ENCODE measurements at places on chromosomes 7 and 10.

DNA sequence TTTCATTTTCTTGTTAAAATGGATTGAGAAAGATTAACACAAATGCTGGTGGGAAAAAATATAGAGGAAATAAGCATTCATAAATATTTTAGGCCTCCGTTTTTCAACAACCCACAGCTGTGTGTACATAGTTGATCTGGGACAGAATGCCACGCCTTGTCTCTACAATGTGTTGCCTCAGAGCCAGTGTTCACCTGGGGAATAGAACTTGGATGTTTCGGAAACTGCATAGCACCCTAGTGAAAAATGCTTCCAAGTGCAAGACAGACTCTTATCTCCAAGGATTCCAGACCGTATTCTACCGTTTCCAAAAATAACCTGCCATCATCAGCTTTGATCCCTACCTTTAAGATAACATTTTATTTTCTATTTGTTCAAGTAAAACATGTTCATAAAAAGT, 260.9 kb downstream of the SDK1 start:
- no peak for DNase-seq

GRCh38 chr7:124100190-124100589, 67.3 kb upstream of the TMEM229A start:
- DNase-seq, result no peak

GRCh38 chr7:25897261-25897782, 254.7 kb upstream of the NFE2L3 start:
- DNase-seq, result no peak

DNA sequence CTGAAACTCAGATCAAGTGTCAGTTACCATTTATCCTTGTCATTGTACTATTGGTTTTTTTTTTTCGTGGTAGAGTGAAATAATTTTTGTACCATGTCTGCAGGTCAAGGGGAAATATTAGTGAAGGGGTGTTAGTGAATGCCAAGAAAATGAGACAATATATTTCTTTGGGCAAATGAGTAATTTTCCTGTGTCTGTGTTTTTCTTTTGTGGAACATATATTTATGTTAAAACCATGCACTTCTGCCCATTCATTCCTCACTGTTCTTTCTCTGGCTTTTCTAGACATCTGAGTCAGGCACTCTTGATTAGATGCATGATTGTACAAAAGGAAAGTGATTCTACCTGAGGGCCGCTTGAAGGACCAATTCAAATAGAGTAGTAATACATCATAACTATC, 161.6 kb downstream of the BICC1 start:
- DNase-seq, result no peak

- DNase-seq, result no peak
Measured at GRCh38 chr10:46248651-46249146, 38.1 kb upstream of the ANTXRL start.

- DNase-seq, result no peak
Measured at GRCh38 chr10:131553581-131553980, 242.1 kb upstream of the TCERG1L start.

GRCh38 chr10:6247041-6247712, 44.4 kb downstream of the PFKFB3 start:
- DNase-seq, result no peak

- no peak for DNase-seq
Measured at GRCh38 chr7:128017862-128018845, 13.1 kb downstream of the LRRC4 start.

DNA sequence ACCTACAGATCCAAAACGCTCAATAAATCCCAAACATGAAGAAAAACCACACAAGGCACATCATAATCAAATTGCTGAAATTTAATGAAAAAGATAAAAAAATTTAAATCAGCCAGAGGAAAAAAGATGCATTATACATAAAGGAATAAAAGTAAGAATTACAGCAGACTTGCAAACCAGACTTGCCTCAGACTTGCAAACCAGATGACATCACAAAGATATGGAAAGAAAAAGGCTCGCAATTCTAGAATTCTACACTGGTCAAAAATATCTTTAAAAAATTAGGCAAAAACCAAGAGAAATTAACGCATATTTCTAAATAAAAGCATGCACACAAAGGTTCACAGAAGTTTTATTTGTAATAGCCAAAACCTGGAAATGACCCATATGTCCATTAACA, 188.0 kb upstream of the NAMPT start:
- DNase-seq, result no peak

- no peak for DNase-seq
Measured at GRCh38 chr10:97798958-97799610, 27.3 kb upstream of the SFRP5 start.

GRCh38 chr10:94112321-94112720, 118.6 kb downstream of the PLCE1 start:
- DNase-seq, result no peak

GRCh38 chr10:77909749-77910375, 16.7 kb downstream of the DLG5 start:
- no peak for DNase-seq

DNA sequence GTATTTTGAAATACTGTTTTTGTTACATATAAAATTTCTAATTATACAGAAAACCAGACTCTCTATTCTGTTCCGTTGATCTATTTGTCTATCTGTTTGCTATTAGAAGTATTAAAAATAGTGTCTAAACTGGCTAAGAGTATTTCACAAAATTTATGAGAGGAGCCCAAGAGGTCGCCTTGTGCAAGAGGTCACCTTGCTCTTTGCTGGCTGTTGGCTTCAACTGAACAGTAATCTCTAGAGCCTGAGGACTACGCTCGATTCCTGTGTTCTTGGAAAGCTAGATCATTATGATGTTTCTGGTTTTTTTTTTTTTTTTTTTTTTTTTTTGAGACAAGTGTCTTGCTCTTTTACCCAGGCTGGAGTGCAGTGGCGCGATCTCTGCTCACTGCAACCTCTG, 428.6 kb downstream of the LRMDA start:
- DNase-seq, result no peak

GRCh38 chr7:131159961-131160361, 167.7 kb upstream of the MKLN1 start:
- DNase-seq, result no peak

DNA sequence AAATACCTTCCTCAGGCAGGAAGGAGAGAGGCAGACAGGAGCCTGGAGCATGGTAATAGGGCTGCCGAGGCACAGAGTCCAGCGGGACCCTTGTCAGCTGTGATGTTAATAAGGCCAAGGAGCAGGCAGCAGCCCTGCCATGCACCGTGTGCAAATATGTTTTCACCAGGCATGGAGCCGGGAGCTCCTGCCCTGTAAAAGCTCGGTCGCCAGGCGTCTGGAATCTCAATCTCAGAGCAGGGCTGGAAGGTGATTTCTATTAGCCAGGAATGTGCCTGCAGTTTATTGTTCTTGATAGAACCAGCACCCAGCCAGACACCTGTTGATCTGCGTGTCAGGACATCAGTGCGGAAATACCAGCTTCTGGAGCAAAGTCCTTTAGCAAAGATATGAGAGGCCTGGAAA, 469.8 kb downstream of the GLRX3 start:
- no peak for DNase-seq

- DNase-seq, result peak; percentile 14
Measured at GRCh38 chr7:1668396-1669063, 1.5 kb upstream of the ELFN1 start.

GRCh38 chr10:116132780-116133399, 140.1 kb downstream of the GFRA1 start:
- DNase-seq, result no peak

- no peak for DNase-seq
Measured at GRCh38 chr10:117532451-117533107, 10.0 kb upstream of the EMX2 start.

- no peak for DNase-seq
Measured at GRCh38 chr10:17576768-17577167, 40.4 kb downstream of the HACD1 start.

GRCh38 chr10:78279756-78280155, 246.1 kb downstream of the RPS24 start:
- no peak for DNase-seq

- no peak for DNase-seq
Measured at GRCh38 chr10:32318476-32318896, 28.5 kb downstream of the EPC1 start.

DNA sequence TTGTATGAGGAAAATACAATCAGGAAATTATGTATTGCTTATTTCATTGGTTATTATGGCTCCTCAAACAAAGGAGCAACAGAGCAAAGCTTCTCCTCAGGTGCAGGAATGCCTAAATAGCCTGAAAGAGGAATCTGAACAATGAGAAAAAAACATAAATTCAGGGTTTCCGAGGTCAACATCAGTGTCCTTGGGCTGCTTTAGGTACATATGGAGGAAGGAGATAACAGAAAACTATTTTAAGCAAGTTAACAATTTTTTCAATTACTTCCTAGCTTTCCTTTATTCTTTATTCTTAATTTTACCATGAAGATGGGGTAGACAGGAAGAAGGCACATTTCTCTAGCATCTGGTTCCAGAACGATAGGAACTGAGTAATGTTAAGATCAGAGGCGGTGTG, 14.0 kb downstream of the SLC16A9 start:
- no peak for DNase-seq

- no peak for DNase-seq
Measured at GRCh38 chr10:130974166-130974565, 337.4 kb downstream of the TCERG1L start.

GRCh38 chr10:99329304-99329553, at the start of gene CNNM1:
TSS of gene CNNM1 (plus strand) at chr10:99329356. CDS start at chr10:99329388, 32 bp downstream.
- DNase-seq, result no peak

- no peak for DNase-seq
Measured at GRCh38 chr10:47031901-47032465, 120.8 kb downstream of the PTPN20 start.

DNA sequence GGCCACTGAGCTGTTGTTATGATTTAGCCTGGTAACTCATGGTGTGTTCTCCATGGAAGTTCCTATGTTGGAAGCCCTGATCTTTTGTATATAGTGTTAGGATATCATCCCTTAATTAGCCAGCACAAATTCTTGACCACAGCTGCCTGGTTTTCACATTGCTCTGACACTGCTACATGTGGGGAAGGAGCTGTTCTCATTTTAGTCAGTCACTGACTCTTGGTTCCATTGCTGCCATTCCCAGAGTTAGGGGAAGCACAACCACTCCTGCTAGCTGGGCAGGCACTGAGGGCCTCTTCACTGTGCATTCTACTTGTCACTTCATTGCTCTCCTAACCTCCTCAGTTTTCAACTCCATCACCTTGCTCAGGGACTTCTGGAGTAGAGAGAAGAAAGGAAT, 98.4 kb upstream of the GJD4 start:
- no peak for DNase-seq

- DNase-seq, result no peak
Measured at GRCh38 chr10:63262430-63263073, 129.4 kb downstream of the NRBF2 start.

GRCh38 chr10:127013691-127014473, 108.7 kb downstream of the DOCK1 start:
- no peak for DNase-seq

- no peak for DNase-seq
Measured at GRCh38 chr7:116561697-116562483, 37.1 kb downstream of the CAV1 start.

DNA sequence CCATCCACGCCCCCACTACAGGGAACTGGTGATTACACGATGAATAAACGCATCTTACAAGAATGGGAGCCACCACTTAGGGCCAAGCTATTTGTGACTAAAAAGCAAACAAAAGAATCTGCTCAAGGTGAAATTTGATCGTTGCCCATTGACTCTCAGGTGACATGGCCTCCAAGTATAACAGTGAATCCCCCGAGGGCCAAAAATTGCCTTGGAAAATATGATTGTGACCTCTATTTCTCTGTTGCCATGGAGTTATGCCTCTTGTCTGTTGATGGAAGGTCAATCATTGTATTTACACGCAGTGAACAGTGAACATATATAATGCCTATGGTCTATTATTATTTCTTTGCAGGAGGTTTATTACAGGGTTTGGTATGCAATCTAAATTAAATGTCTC, 282.3 kb downstream of the KLF6 start:
- DNase-seq, result no peak

DNA sequence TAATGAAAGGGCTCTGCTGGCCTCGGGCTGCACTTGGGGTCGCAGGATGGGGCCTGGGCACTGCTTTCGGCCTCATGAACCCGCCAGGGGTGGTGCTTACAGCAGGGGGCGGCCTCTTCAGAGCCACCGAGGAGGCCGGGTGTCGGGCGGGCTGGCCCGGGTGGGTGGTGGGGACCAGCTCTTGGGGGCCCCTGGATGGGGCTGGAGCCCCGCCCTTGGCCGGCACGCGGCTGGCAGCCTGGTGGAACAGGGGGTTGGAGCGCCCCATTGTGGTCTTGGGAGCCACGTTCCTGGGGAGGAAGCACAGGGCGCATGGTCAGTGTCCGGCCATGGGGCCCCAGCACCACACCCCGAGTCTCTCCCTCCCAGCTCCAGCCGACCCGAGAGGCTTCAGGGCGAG, 8.8 kb downstream of the ADAM8 start:
- no peak for DNase-seq

- no peak for DNase-seq
Measured at GRCh38 chr10:122147663-122148062, 123.4 kb upstream of the BTBD16 start.

GRCh38 chr10:29761916-29762315, 127.1 kb upstream of the SVIL start:
- DNase-seq, result no peak

Measured in activated CD8-positive, alpha-beta memory T cell treated with anti-CD3 and anti-CD28 coated beads, Interleukin-2, amount 50 U/mL, for 4 hours (primary cell).